ENCODE measurements at places on chromosomes 6 and 20. TPM values are rescaled to one million over a fixed set of nuclear protein-coding genes. Genes with fewer than 3 reads are reported as not detected.

Gene BNIP5
- total RNA-seq, result not detected

Gene IYD
- total RNA-seq, result not detected

Gene TP53INP2
- 9.3 TPM for total RNA-seq

Gene TNF
- total RNA-seq, result 0.20 TPM

Gene DOK5
- 0.67 TPM for total RNA-seq

Gene RGS17
- total RNA-seq, result 3.4 TPM

Gene METTL24
- not detected for total RNA-seq

Gene GMPR
- 33.0 TPM for total RNA-seq

Gene JAG1
- total RNA-seq, result 96.5 TPM

Gene PTCHD4
- total RNA-seq, result 3.1 TPM

Gene KIF25
- not detected for total RNA-seq

Gene VGLL2
- total RNA-seq, result not detected

Gene KCNK16
- not detected for total RNA-seq

Gene ATG5
- total RNA-seq, result 28.7 TPM

Gene SIRPG
- total RNA-seq, result not detected

Gene CALHM6
- total RNA-seq, result not detected

Gene TAF4
- total RNA-seq, result 4.3 TPM

Gene SCUBE3
- 0.15 TPM for total RNA-seq

Gene IDH3B
- total RNA-seq, result 109 TPM

Gene LY6G5C
- 3.3 TPM for total RNA-seq

Gene POLR3F
- 12.8 TPM for total RNA-seq

Gene SLC26A8
- not detected for total RNA-seq

Gene MLN
- not detected for total RNA-seq

Gene RNF39
- total RNA-seq, result not detected

Gene DDO
- 0.84 TPM for total RNA-seq

Gene NXT1
- 75.4 TPM for total RNA-seq

Gene LAMP5
- total RNA-seq, result 0.30 TPM

Gene PPP1R14C
- total RNA-seq, result not detected

Gene PDYN
- not detected for total RNA-seq

Gene ADTRP
- total RNA-seq, result 1.6 TPM

Gene BMP2
- total RNA-seq, result 37.5 TPM

Gene CLPSL2
- not detected for total RNA-seq

Gene TMC2
- total RNA-seq, result not detected

Gene GHRH
- total RNA-seq, result not detected
